ENCODE measurements at places on chromosomes 13 and 19.
A peak's percentile ranks its signal among the peaks of the same experiment; 100 is the strongest.

- no peak for DNase-seq
These were observed 16.4 kb downstream of the OR7A5 start for GRCh38 chr19:14818588-14818987.

GRCh38 chr19:35236638-35237400 is 8.3 kb upstream of the FAM187B start:
- DNase-seq: peak; percentile 48

GRCh38 chr19:46715975-46716671 is 791 bp downstream of the PRKD2 start:
- no peak for DNase-seq

DNA sequence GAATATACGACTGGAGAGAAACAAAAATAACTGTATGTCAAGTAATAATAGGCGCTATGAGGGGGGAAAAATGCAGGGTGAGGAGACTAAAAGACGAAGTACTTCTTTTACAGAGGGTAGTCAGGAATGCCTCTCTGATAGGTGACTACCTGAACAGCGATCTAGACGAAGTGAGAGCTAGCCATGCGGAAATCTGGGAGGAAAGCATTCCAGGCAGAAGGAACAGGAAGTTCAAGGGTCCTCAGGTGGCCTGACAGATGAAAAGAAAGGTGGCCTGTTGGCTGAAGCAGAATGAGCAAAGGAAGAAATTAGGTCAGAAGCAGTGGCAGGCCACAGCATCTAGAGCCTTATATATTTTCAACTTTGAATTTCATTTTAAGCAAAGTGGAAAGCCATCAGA is 13.3 kb downstream of the ZDHHC20 start:
- no peak for DNase-seq

DNA sequence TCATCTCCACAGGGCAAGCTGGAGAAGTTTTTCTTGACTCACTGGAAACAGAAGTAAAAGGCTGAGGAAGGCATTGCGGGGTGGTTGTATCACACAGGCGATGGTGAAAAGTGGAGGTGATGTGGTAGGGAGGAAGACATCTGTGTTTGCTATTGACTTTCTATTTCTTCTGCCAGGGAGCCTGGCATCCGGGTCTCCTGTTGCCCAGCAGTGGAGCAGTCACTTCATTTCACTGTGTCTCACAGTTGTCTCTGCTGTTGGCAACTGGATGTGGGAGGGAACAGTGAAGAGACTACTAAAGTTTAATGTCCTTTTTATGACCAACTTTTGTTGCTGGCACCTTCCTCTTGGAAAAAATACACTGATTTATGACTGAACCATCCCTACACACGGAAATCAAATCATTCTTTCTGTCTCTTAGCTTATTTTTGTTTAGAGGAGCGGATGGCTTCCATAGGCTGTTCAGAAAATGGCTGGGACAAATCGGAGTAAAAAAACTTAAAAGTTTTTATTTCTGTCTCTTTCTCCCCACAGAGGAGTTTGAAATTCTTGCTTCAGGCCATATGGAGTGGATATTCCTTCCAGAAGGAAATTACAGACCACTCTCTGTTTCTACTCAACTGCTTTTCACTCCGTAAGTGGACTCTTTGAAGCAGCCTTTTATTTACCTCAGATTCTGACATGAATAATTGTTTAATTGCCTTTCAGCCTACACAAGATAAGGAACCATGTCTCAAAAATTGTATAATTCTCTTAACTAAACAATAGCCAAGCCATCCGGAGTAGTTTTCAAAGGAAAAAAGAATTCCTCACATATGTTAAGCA is 23.8 kb upstream of the MEDAG start:
- no peak for DNase-seq

DNA sequence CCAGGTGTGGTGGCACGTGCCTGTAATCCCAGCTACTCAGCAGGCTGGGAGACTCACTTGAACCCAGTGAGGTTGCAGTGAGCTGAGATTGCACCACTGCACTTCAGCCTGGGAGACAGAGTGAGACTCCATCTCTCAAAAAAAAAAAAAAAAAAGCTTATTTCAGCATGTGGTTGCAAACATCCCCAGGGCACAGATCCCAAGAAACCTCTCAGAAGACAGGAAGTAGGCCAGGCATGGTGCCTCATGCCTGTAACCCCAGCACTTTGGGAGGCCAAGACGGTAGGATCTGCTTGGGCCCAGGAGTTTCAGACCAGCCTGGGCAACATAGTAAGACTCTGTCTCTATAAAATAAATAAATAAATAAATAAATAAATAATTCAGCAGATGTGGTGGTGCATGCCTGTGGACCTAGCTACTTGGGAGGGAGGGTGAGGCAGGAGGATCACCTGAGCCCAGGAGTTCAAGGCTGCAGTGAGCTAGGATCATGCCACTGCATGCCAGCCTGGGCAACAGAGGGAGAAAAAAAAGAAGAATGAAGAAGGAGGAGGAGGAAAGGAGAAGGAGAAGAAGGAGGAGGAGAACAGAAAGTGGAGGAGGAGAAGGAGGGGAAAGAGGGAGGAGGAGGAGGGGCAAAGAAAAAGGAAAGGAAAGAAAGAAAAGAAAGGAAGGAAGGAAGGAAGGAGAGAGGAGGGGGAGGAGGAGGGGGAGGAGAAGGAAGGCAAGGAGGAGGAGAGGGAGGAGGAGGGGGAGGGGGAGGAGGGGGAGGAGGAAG is 4.3 kb upstream of the LRRC8E start:
- DNase-seq: no peak

GRCh38 chr19:16509141-16510061 is 13.2 kb downstream of the C19orf44 start:
- DNase-seq: no peak

DNA sequence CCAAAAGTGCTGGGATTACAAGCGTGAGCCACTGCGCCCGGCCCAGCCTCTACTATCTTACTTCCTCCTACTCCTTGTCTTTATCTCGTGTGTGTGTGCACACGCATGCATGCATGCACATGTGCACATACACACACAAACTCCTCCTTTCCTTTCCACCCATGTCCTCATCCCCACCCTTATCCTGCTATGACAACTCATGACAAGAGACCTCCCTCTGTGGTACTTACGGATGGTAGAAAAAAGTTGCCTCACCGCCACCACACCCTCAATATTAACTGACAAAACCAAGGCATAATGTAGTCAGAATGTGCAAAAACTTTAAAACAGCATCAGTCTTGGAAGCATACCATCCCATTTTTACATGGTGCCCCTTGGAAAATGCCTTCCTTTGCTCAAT is 15.9 kb upstream of the EEF1AKMT1 start:
- DNase-seq: no peak

DNA sequence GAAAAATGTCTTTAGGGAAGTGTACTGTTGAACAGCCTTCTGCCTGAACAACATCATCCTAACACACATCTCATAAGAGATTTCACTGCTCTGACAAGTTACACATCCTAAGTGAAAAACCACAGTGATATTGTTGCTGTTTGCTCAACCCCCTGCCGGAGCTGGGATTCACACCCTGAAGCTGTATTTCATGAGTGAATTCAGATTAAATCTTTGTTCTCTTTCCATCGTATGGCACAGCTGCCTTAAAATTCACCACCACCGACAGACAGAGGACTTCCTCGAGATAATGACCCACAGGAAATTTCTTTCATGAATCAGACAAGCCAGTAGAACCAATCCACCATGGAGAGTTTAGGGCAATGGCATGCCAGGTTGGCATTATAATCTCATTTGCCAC is 280.8 kb downstream of the DCT start:
- DNase-seq: no peak

- DNase-seq: no peak
These were observed 66.6 kb downstream of the RUBCNL start for GRCh38 chr13:46320406-46320805.

GRCh38 chr13:107210723-107211030 is 642.7 kb upstream of the ARGLU1 start:
- DNase-seq: peak; percentile 8

- DNase-seq: peak; percentile 81
These were observed 42.5 kb downstream of the DNM2 start for GRCh38 chr19:10760273-10760944.

DNA sequence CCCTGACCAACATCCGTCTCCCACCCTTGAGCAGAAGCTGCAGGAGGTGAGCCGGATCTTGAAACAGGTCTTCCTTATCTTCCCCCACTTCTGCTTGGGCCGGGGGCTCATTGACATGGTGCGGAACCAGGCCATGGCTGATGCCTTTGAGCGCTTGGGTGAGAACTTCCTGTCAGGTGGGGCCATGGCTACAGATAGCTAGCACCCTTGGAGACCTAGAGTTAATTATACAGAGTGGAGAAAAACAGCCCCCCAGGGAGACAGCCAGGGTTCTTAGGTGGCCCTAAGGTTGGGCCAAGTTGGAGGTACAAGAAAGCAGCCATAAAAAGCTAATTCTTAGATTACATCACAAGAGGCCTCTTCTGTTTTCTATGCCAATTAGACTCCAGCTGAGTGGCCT is 8.9 kb upstream of the ARHGAP45 start:
- no peak for DNase-seq

DNA sequence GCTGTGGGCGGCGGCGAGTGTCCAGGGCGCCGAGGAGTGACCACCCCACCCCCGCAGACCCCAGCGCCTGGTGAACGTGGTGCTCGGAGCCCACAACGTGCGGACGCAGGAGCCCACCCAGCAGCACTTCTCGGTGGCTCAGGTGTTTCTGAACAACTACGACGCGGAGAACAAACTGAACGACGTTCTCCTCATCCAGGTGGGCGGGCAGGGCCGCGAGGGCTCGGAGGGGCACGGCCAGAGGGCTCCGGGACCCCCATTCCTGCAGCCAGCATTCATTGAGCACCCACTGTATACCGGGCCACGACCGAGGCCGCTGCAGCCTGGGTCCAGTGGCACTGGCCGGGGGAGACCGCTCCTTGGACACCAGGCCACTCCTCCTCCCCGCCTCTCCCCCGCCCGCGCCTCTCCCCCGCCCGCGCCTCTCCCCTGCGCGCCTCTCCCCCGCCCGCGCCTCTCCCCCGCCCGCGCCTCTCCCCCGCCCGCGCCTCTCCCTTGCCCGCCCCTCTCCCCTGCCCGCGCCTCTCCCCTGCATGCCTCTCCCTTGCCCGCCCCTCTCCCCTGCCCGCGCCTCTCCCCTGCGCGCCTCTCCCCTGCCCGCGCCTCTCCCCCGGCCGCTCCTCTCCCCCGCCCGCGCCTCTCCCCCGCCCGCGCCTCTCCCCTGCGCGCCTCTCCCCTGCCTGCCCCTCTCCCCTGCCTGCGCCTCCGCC is 3.2 kb downstream of the PRTN3 start:
- no peak for DNase-seq

DNA sequence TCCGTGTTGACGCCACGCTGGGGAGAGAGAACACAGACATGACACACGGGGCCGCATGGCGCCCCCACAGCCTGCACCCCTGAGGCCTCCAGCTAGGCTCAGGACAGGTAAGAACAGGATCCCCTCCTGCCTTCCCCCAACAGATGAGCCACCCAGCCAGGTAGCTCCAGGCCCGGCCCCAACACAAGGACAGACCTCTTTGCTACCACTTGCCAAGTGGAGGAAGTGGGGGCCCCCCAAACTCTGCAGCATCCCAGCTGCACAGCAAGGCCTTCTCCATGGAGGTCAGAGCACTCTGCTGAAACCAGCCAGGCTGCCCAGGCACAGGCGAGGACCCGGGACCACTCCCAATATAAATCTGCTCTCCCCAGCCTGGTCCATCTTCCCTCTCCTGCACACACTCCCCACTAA is 31.5 kb downstream of the PEPD start:
- DNase-seq: no peak

DNA sequence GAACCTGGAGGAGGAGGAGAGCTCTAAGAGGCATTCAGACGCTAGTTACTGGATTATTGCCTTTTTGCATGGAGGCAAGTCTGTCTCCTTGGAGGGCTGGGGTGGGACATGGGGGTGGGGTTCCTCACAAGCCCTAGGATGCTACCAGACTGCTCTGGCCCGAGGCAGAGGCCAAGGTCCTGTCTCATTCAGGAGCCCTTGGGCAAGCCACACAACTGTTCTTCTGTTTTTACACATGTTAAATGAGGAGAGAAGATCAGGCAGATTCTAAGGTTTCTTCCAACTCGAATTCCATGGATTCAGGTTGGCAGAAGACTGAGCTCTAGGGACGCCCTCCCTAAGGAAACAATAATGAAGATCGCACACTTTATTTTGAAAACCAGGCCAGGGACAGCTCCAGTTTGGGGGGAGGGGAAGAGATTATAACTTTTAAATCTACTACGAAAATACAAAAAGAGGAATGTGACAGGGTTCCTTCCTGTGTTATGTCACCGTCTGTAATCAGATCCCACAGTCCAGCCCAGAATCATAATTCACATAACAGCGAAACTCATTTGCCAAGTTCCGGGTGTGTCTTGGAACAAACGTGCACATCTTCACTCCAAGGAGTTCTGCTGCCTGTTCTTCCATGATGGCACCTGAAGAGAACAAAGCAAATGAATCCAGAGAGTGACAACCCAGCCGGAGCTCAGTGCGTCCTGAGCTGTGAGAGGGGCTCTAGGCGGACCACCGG is 25.2 kb downstream of the IL17D start:
- no peak for DNase-seq

- DNase-seq: peak; percentile 97
These were observed 4.1 kb upstream of the EMP3 start for GRCh38 chr19:48321372-48321621.

DNA sequence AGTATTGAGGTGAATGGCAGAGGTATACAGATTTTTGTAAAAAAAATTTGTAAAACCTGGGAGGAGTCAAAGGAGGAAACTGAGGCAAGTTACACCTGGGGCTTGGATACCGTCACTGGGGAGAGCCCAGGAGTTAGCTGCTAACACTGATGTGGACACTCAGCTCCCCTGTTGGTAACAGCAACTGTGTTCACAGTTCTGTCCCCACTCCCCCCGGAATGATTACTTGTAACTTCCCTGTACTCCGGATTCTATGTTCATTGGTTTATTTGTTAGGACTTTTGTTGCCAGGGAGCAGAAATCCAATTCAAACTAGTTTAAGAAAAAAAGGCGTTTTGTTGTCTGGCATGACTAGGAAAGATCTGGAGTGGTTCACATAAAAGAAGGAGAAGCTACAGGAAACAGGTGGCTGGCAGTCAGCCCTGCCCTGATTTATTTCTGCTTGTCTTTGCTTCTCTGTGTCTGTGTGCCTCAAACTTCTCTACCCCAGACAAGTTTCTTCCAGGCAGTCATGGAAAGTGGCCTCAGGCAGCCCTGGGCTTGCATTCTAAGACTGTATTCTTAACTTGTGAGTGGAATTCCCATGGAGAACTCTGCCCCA is 2.3 kb upstream of the GPR12 start:
- DNase-seq: no peak

- DNase-seq: no peak
These were observed 51.9 kb downstream of the GARRE1 start for GRCh38 chr19:34306213-34306661.

DNA sequence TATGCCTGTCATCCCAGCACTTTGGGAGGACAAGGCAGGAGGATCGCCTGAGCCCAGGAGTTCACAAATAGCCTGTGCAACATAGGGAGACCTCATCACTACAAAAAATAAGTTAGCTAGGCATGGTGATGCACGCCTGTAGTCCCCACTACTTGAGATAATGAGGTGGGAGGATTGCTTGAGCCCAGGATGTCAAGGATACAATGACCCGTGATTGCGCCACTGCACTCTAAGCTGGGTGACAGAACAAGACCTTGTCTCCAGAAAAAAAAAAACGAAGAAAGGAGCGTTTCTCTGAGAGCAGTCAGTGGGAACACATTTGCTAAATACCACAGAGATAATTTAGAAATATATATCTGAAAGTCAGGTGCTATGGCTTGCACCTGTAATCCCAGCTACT is 11.9 kb downstream of the CDADC1 start:
- no peak for DNase-seq
